ENCODE measurements at places on chromosomes 16 and 17.
A peak's percentile ranks its signal among the peaks of the same experiment; 100 is the strongest.

DNA sequence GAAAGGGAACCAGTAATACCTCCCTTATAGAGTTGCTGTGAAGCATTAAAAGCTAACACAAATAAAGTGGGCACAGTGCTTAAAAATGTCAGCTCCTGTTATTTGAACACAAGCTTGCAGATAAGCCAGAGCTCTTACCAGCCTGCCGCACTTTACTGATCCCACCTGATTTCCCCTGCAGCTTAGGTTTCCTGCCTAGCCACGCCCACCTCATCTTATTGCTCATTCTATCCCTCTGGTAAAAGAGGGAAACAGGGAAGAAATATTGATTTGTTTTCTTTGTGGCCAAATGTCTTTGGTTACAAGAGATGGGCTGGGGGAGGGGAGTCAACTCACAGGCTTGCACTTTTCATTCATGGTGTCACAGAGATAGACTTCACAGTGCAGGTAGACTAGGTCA is 9.6 kb upstream of the GP2 start:
- DNase-seq = no peak

DNA sequence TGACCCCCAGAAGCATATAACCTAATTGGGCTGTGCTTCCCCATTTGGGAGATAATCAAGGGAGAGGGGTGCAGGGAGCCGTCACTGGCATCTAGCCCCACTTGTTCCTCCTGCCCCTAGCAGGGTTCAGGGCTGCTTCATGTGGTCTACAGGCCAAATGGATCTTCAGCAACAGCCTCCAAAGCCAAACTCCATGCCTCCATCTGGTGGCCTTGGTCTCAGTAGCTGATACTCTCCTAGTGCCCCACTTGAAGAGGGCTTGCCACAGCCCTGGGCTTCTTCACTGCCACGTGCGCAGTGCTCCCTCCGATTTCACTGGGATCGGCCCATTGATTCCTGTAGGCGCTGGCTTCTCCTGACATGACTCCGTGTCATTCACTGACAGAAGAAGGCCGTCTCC is 24.6 kb downstream of the LYRM9 start:
- DNase-seq = peak; percentile 23

DNA sequence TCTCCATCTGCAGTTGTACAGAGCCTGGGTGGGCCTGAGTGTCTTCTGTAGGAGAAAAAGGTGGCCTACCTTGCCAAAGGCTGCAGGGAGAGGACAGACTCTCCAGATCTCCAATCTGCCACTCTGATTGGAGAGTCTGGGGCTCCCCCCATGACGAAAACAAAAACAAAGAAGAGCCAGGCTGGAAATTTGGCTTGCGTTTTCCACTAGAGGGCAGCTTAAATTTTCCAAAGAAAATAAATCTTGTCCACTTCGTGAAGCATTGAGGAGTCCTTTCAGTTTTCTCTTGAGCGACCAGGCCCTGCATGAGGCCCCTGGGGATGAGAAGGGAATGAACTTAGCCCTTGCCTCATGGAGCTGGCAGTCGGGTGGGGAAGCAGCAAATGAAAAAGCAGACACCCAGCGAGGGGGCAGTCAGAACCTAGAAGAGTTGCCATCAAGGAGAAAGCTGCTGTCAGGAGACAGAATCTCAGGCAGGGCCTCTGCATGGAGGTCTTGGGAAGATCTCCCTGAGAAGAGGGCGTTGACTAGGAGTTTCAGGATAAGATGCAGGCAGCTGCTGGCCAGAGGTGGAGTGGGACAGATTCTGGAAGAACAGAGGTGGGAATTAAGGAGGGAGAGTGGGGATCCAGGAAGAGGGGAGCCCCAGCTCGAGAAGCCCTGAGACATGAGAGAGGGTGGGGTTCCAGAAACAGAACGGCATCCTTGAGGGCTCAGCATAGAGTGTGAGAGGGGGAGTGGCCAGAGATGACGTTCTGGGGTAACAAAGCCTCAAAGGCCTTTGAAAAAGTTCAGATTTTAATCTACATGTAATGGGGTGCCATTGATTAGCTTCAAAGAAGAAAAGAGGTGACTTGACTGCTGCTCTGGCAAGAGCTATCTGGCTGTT is 8.4 kb upstream of the SHCBP1 start:
- peak; percentile 54 for DNase-seq

GRCh38 chr17:49216953-49217650 is 6.6 kb downstream of the ABI3 start:
- DNase-seq = no peak

DNA sequence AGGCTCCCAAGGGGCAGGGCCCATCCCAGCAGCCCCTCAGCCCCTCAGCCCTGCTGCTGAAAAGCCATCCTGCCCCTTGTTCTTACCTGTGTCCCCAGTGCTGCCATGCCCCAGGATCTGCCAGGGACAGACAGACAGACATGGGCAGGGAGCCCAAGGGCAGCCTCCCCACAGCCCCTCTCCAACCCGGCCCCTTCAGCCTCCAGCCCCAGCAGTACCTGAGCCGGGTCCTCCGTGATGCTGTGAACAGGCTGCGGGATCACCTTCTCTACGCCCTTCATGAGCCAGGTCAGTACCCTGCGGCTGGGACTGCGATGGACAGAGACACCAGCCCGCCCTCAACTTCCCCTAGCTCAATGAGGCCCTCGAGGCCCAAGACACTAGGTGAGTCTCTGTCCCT is 8.2 kb downstream of the CNGB1 start:
- no peak for DNase-seq

DNA sequence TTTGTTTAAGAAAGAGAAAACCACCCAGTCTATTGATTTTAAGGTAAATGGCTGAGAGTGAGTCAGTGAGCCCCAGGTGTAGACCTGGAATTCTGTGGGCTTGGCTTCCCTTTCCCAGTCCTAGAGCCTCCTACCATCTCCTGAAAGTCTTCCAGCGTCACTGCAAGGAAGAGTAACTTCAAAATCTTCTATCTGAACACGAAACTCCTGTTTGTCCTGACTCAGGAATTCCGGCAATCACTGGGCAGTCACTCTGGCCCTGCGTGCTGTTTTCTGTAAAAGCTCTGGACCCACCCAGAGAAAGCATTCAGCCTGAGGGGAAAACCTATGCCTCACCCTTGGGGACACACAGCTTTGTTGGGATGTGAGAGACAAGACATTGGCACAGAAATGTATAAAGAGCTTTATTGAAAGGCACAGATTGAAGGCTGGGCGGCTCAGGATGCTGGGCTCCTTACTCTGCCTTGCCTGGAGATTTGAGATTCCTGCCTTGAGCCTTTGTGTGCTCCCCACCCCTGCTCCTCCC is 15.9 kb downstream of the MINK1 start:
- DNase-seq = no peak

GRCh38 chr17:64320613-64321553 is 57.8 kb upstream of the TEX2 start:
- peak; percentile 92 for DNase-seq

DNA sequence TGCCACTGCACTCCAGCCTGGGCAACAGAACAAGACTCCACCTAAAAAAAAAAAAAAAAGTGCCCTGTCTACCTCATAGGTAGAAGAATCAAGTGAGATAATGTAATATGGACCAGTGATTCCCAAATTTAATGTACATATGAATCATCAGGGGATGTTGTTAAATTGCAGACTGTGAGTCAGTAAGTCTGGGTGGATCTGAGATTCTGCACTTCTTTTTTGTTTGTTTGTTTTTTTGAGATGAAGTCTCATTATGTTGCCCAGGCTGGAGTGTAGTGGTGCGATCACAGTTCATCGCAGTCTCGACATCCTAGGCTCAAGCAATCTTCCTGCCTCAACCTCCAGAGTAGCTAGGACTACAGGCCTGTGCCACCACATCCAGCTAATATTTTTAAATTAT is 31.6 kb downstream of the HOXB1 start:
- no peak for DNase-seq

DNA sequence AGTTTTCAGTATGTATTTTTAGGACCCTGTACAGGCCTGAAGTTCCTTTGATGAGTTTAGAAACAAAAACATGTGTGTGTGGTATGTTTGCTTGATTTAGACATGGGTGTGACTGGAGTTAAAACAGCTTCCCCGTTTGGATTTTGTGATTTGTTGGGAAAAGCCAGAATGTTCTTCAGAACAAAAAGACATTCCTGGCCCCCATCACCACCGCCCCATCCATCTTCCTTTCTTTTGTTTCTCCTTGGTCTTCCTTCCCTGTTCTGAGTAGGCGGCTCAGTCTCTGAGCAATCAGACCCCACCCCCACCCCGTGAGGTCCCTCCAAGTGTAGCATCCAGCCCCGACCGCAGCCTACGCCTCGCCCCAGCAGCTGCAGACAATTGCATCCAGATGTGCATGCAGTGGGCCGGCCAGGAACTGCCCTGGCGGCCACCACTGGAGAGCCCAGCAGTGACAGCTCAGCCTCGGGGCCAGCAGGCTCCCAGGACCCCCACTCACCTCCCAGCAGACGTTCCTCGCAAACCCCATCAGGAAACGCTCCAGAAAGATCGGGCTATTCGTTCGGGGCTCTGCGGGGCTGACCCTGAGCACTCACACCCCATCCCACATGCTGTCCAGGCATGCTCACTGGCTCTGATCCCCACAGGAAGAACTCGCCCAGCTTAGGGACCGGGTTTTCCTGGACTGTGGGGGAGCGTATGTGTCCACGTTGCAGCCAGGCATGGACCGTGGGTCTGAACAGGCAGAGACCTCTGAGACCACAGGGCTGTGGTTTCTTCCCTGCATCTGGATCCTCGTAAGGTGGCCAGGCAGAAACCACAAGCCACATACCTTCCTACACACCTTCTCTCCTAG is 99.8 kb upstream of the CDH5 start:
- DNase-seq = no peak

GRCh38 chr17:37066322-37067255 is 117.8 kb downstream of the AATF start:
- DNase-seq = no peak

DNA sequence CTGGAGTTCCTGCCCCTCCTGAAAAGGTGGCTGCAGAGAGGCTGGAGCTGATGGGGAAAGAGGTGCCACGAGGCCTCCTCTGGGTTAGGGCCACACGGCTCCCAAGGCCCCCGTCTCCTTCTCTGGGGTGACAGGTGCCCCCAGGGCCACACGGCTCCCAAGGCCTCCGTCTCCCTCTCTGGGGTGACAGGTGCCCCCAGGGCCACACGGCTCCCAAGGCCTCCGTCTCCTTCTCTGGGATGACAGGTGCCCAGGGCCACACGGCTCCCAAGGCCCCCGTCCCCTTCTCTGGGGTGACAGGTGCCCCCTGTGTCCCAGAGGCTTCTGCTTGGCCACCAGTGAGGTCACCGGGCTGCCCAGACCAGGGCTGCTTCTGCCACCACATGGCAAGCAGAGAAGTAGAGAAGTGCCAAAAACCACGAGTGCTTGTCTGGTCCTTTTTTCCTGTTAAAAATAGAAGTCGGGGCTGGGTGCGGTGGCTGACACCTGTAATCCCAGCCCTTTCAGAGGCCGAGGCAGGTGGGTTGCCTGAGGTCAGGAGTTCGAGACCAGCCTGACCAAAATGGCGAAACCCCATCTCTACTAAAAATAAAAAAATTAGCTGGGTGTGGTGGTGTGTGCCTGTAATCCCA is 4.1 kb downstream of the CAPN15 start:
- no peak for DNase-seq

DNA sequence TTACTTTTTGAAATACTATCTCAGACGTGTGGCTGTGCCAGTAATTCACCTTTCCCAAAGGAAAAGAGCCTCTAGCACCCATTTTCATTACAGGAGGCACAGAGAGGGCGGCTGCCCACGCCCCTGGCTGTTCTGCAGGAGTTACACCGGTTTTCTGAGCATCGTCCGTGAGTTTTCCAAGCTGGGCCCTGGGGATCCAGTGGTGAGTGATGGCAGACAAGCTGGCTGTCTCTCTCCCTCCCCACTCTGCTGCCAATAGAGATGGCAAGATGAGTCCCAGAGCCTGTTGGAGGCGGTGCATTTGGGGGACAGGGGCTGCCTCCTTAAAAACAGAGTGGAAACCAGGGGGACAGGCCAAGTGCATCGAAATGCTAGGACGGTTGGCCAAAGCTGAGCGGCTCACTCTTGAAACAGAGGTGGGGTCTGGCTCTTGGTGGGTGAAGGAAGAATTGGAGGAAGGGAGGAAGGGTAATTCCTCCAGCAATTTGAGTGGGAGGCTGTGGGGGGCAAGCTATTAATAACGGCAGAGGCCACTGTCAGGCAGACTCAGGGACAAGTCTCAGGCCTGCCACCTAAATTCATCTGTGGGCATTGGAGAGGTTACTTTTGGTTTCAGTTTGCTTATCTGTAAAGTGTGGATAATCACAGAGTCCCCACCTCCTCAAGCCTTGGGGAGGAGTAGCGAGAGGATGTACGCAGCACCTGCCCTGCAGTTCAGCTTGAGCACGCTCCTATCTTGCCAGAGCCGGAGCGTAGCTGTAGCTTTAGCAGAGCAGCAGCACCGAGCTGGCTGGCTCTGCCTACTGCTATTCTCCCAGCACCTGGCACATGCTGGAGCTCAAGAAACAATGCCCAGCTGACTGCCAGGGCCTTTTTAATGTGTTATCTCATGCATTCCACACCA is 7.5 kb upstream of the NOS2 start:
- DNase-seq = no peak

DNA sequence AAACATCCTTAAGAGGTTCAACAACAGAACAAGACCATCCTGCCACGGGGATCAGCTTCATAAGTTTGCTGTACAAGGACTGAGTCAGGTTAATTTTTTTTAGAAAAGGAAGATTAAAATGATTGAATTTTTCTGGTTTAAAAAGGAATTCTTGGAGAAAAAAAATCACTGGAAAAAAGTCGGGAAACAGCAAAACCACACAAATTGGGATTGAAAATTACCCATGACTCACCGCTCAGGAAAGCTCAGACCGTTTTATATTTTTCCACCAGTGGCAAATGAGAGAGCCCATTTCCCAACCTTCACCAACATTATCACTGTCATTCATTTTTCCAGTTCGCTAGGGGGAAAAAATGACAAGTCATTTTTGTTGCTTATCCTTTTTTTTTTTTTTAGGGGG is 46.6 kb downstream of the MRM3 start:
- no peak for DNase-seq

DNA sequence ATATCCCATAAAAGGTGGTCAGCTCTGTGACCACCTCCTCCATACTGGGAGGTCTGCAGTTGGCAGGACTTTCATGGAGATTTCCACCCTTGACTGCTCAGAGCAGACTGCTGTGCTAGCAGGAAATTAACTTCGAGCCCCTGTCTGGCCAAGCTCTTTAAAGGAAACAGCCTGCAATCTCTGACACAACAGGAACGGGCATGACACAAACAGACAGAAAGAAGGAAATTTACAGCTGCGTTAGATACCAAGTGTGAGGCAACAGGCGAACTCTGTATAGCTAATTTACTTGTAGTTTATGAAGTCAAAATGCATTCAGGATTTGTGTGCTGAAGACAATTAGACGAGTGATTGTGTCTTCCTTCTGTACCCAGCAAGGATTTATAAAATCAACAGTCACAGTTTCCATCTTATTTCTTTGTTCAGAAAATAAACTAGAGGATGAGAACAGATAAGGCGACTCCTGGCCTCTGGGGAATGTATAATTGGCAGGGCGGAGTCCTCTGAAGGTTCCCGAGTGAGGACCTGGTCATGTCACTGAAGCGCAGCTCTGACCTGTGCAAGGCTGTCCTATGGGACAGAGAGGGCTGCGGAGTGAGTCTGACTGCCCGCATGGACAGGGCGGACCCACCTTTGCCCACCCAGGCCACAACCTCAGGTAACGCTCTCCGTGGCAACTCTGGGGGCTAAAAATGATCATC is 16.1 kb downstream of the WIPI1 start:
- DNase-seq = no peak
